Effector CD4-positive, alpha-beta T cell (primary cell): ENCODE measurements at places on chromosomes 7 and 10.

GRCh38 chr10:71687480-71687879 lies 32.1 kb downstream of the C10orf105 start:
- no peak for DNase-seq

DNA sequence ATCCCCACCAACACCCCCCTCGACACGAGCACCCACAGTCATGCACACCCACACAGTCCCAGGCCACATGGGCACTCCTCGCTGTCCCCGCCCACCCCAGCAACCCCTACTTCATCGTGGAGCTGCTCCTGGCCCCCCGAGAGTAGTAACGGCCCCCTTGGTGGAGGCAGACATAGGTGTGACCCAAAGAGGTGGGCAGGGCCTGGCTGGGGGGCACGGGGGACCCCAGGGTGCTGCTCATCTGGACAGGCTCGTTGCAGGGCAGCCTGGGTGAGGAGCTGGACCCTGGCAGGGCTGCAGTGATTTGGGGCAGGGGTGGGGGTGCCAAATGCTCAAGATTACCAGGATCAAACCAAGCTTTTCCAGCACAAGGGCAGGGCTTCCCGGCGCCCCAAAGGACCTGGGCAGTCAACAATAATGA lies 42.4 kb upstream of the ZMIZ1 start:
- no peak for DNase-seq

- DNase-seq, result no peak
Measured at GRCh38 chr7:51046482-51046881, 263.8 kb upstream of the GRB10 start.

DNA sequence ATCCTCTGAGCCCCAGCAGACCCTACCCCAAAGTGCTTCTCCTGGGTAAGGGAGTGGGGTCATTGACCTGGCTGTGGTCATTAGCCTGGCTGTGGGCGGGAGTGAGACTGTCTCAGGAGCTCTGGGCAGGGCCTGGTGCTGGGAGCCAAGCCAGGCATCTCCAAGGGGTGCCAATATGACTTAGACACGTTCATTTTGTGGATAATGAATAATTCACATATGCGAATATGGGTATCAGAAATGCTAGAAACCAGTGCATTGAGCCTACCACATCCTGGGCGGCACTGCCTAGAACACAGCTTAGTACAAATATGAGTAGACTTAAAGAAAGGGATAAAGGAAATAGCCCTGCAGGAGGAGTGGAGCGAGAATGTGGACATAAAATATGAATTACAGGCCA lies 14.4 kb upstream of the SRRM3 start:
- no peak for DNase-seq

- no peak for DNase-seq
Measured at GRCh38 chr10:68700197-68700596, 20.8 kb upstream of the CCAR1 start.

GRCh38 chr10:32041290-32042028 lies 14.8 kb downstream of the KIF5B start:
- no peak for DNase-seq

DNA sequence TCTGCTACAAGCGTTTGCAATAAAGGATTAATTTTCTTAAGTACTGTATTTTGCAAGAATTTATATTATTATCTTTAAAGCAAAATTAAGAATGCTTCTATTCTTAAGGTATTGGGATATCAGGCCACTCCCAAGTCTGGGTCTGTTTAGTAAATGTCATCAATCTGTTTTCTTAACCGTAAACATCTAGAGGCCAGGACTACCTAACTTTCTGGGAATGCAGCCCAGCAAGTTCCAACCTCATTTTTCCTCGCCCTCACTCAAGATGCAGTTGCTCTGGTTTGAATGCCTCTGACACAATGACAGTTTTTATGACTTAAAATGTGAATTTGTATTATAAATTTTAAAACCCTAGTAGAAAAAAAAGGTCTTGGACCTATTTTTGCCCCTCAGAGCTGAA lies 143.5 kb downstream of the INHBA start:
- no peak for DNase-seq

DNA sequence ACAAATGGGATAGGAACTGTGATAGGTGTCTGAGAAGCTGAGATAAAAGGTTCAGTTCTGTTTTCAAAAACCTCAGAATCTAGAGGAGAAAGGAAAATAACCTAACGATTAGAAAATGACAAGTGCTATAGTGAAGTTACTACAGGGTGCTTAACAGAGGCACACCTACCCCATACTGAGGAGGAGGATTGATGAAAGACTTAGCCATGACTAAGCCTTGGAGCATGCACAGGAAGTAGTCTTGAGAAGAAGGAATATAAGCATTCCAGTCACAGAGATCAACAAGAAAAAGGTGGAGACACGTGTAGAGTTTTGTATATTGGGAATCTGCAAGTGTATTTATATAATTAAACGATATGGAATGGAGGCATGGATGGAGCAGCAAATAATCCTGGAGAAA lies 1225.5 kb upstream of the CELF2 start:
- DNase-seq, result no peak

DNA sequence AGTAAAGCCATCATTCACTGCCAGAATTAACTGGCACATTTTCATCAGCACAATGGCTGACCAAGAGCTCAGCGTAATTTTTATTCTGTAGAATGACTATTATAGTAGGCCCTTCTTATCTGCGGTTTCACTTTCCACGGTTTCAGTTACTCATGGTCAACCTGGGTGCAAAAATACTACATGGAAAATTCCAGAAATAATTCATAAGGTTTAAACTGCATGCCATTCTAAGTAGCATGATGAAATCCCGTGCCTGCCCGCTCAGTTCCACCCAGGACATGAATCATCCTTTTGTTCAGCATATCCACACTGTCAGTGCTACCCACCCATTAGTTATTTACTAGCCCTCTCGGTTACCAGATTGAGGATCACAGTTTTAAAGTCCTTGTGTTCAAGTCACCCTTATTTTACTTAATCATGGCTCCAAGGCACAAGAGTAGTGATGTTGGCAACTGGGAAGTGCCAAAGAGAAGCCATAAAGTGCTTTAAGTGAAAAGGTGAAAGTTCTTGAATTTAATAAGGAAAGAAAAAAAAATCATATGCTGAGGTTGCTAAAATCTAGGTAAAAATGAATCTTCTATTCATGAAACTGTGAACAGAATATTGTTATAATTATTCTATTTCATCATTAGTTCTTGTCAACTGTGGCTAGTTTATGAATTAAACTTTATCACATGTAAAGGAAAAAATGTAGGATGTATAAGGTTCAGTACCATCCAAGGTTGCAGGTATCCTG lies 204.9 kb downstream of the DOCK4 start:
- no peak for DNase-seq

- DNase-seq, result peak; percentile 24
Measured at GRCh38 chr7:2209146-2209960, 23.4 kb downstream of the MAD1L1 start.

DNA sequence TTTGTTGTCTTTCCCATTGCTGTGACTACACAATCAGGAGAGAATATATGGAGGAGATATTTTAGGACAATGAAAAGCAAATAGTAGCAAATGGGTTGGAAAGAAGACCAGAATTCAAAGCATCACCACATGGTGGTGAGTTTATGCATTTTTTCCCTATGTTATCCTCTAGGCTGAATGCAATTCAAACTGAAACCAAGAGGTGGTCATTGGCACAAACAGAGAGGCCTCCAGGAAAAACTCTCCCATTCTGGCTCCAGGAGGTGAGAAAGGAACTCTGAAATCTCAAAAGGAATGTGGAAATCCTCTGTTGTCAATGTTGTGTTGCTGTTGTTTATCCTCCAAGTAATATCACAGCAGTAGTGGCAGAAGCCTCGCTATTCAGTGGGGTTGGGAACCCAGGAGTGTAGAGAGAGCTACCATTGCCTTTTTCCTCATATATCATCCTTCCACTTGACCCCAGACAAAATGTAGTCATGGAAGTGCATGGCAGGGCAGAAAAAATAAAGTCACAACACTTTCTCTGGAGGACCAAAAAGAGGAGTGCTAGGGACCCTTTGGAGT lies 819.1 kb downstream of the GRID1 start:
- DNase-seq, result no peak

DNA sequence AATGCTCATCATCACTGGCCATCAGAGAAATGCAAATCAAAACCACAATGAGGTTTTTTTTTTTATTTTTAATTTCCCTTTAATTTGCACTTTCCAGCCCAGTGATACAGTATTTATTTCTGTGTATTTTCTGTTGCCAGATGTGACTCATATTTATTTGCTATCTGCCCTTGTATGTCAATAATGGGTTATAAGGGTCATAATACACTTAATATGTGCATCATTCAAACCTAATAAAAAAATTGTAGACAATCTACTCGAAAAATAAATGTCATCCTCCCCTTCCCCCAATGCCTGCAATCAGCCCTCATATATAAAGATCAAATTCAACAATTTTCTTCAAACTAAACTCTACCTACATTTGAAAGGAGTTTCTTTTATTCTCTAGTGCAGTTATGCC lies 154.5 kb downstream of the CSTF2T start:
- no peak for DNase-seq

DNA sequence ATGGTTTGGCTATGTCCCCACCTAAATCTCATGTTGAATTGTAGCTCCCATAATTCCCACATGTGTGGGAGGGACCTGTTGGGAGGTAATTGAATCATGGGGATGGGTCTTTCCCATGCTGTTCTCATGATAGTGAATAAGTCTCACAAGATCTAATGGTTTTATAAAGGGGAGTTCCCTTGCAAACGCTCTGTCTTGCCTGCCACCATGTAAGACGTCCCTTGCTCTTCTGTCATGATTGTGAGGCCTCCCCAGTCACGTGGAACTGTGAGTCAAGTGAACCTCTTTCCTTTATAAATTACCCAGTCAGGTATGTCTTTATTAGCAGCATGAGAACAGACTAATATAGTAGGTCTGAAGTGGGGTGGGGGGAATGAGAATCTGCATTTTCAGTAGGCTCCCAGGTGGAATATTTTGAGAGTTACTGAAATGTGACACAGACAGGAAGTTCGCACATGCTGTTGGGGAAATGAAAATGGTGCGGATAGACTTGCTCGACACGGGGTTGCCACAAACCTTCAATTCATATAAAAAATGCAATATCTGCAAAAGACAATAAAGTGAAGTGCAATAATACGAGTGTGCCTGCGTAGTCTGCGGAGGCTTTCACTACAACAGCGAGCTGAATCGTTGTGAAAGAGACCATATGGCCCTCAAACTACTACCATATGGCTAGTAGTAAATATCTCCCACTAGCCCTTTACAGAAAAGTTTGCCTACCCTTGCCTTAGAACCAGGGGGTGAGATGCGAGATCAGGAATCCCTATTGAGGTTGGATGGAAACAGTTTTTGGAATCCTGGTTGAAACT lies 166.1 kb downstream of the GRK5 start:
- DNase-seq, result no peak

- peak; percentile 9 for DNase-seq
Measured at GRCh38 chr7:155299535-155300202, 2.0 kb downstream of the INSIG1 start.

DNA sequence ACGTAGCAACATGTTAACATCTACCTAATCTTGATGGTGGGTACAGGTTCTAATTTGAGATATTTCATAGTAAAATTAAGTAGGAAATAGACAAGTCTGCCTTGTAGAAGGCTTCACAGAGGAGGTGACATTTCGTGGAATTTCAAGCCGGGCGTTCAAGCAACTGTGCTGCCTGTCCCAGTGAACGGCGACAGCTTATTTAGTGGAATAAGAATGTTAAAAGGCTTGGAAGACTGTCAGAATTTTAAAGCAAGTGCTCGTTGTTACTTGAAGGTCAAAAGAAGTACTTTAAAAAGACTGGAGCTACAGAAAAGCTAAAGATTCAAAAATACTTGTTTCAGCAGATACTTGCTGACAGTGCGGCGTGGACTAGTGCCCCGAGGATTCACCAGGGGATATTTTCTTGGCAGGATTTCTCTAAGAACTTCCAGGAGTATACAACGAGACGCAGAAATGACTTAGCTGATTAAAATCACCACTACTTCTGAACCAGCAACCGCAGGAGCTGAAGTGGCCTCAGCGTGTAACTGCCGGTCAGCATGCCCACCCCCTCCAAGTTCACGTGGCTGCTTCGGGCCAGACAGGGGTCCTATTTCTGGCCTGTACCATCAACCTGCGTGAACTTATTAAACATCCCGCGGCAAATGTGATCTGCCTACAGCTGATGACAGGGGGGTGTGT lies 46.5 kb downstream of the CTBP2 start:
- no peak for DNase-seq

DNA sequence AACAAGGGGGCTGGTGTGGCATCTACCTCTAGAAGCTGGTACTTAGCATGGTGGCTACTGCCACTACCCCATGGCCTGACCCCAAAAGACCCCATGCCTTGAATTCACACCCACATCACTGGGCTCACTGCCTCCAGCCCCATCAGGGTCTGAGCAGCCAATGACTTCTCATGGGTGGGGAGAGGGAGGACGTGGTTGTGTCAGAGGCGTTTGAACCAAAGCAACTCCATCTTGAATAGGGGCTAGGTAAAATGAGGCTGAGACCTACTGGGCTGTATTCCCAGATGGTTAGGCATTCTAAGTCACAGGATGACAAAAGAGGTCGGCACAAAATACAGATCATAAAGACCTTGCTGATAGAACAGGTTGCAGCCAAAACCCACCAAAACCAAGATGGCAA lies 15.2 kb downstream of the KCP start:
- no peak for DNase-seq

DNA sequence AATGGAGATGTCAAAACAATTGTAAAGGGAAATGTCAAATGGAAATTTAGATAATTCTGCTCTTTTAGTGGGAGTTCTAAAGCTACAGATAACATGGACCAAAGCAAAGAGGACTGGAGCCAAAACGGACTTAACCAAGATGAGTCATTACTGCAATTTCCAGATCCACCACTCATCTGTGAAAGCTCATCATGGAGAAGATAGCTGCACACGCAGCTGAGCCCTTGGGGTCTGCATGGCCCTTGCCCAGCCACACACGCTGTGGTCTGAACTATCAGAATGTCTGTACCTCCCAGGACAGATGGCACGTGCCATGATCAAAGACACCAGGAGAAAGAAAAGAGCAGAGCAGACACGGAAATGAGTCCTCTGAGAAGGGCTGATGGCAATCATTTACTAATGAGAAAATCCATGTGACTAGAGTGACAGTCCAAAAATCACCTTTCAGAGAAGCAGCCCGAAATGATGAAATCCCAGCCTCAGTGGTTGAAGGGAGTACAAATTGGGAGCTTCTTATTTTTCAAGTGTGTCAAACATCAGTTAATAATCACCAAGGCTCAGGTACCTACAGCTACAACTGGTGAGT lies 177.9 kb upstream of the MGMT start:
- no peak for DNase-seq

GRCh38 chr10:67602268-67602950 lies 93.6 kb downstream of the CTNNA3 start:
- DNase-seq, result no peak

- no peak for DNase-seq
Measured at GRCh38 chr7:38215115-38215514, 37.1 kb downstream of the STARD3NL start.

- no peak for DNase-seq
Measured at GRCh38 chr10:131644289-131644688, 256.5 kb upstream of the PPP2R2D start.
